ENCODE measurements at places on chromosomes 5 and 9. TPM values are rescaled to one million over a fixed set of nuclear protein-coding genes. Genes with fewer than 3 reads are reported as not detected.

DNA sequence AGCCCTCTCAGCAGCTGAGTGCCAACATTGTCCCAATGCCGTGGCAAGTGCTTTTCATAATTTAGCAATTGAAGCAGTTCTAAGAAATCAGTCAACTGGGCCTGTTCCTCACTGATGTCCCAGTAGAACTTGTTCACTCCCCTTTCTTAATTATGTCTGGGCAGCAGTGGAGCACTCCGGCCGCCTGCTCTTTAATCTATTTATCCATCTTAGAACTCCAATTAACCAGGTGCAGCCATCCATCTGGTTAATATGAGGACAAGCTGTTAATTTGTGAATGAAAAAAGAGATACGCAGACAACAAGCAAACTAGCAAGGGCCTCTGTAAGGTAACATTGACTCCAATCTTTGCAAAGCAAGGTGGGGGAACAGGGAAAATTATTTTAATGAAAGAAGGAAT lies 39.4 kb downstream of the MAT2B start:
- DNase-seq: no peak
- no peak overlapping the region for H3K27ac ChIP-seq
- H3K4me1 ChIP-seq: peaks cover 4% of the 10 kb centered on the region
- peaks cover 4% of the 10 kb centered on the region for H3K27me3 ChIP-seq
- H3K4me3 ChIP-seq: no peak overlapping the region
- H3K36me3 ChIP-seq: no peaks in the 10 kb centered on the region

GRCh38 chr9:14037331-14037730 lies 276.6 kb downstream of the NFIB start:
- no peak for DNase-seq
- no peak overlapping the region for H3K4me3 ChIP-seq
- H3K4me1 ChIP-seq: no peaks in the 10 kb centered on the region
- H3K27ac ChIP-seq: no peak overlapping the region
- no peaks in the 10 kb centered on the region for H3K36me3 ChIP-seq

DNA sequence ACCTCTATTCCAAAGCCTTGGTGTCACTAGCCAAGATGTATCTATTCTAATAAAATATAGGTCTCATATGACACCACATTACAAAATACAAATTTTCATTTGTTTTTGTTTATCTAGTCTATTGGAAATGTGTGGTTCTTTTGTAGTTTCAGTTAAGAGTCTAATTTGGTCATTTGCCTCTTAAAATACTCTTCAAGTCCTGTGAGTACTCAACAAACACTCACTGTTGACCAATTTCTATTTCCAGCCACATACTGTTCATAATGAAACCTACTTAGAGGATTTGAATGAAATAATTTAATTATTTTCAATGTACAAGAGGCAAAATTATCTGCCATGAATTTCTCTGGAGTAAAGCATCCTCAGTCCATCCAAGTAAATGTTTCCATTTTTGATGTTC lies 40.6 kb downstream of the SLC1A3 start:
- H3K4me1 ChIP-seq: no peaks in the 10 kb centered on the region
- no peaks in the 10 kb centered on the region for H3K36me3 ChIP-seq
- no peak overlapping the region for H3K27ac ChIP-seq
- no peak overlapping the region for H3K4me3 ChIP-seq

- peaks cover 8% of the 10 kb centered on the region for H3K36me3 ChIP-seq
- H3K4me3 ChIP-seq: no peak overlapping the region
- DNase-seq: no peak
- H3K27me3 ChIP-seq: no peaks in the 10 kb centered on the region
Observed at GRCh38 chr9:88481933-88482332, 53.0 kb upstream of the NXNL2 start.

DNA sequence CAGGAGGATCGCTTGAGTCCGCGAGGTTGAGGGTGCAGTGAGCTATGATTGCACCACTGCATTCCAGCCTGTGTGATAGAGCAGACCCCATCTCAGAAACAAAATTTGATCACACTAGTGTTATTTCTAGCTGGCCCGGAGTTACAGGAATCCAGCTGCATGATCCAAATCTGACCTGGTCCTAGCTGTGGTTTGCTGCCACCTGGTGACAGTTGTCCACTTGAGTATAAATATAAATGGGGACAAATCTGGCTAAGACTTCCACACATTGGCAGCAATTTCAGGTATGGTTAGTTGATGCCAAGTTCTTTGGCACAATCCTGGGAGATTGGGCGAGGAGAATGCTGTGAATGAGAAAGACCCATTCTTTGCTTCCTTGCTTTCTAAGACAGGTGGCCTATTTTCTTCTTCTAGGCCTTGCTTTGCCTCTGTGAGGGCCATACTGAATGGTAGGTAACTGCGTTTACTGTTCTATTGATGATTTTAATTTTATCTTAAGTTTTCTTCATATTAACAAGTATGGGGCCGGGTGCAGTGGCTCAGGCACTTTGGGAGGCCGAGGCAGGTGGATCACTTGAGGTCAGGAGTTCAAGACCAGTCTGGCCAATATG lies 35.4 kb downstream of the UBE2R2 start:
- peaks cover 2% of the 10 kb centered on the region for H3K36me3 ChIP-seq
- H3K4me1 ChIP-seq: peaks cover 43% of the 10 kb centered on the region
- H3K27ac ChIP-seq: no peak overlapping the region
- no peak overlapping the region for H3K4me3 ChIP-seq
- peak; percentile 61 for DNase-seq

DNA sequence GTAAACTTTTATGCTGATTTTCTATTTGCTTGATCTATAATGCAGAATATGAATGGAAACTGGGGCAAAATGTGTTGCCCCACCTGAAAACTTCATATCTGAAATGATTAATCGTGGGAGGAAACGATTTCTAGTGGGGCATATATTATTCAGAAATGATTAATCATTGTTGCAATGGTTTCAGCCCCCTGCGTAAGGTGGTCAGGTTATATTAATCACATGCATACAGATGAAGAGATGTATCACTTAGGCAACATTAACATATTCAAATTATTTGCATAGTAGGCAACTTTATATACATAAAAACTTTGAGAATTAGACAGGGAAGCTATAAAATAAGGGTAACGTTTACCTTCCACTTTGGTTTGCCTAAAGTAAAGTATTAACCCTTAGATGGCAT lies 49.8 kb downstream of the LSM11 start:
- no peak for DNase-seq
- no peak overlapping the region for H3K4me3 ChIP-seq
- peaks cover 21% of the 10 kb centered on the region for H3K36me3 ChIP-seq

- H3K4me3 ChIP-seq: no peak overlapping the region
- H3K4me1 ChIP-seq: no peaks in the 10 kb centered on the region
- H3K27me3 ChIP-seq: no peaks in the 10 kb centered on the region
- no peak for DNase-seq
- H3K36me3 ChIP-seq: no peaks in the 10 kb centered on the region
Observed at GRCh38 chr5:124007675-124008398, 495.9 kb downstream of the CSNK1G3 start.

DNA sequence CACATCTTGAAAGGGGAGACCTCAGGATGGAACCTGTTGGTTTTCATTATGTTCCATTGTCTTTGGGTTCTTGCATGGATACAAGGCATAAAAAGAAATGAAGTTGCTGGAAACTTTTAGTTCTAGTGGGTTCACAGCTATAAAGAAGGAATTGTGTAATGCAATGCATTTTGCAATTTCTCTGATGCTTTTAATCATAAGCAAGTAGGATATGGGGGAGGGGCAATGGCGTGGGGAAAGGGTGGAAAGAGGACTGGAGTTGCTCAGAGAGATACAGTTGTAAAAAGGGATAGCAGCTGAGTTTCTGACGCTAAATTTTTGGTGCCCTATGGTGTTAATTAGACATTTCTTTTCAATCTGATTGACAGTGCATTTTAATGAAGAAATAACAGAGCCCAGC lies 88.6 kb upstream of the FANCC start:
- no peak overlapping the region for H3K27ac ChIP-seq
- no peaks in the 10 kb centered on the region for H3K4me1 ChIP-seq
- H3K36me3 ChIP-seq: peaks cover 2% of the 10 kb centered on the region
- H3K4me3 ChIP-seq: no peak overlapping the region

GRCh38 chr5:112682621-112683061 lies 55.0 kb upstream of the APC start:
- no peaks in the 10 kb centered on the region for H3K36me3 ChIP-seq
- H3K4me3 ChIP-seq: no peak overlapping the region
- peaks cover 15% of the 10 kb centered on the region for H3K27me3 ChIP-seq
- DNase-seq: no peak
- no peak overlapping the region for H3K27ac ChIP-seq

- peaks cover 35% of the 10 kb centered on the region for H3K27me3 ChIP-seq
- H3K27ac ChIP-seq: no peak overlapping the region
- H3K36me3 ChIP-seq: no peaks in the 10 kb centered on the region
- peaks cover 8% of the 10 kb centered on the region for H3K4me1 ChIP-seq
Observed at GRCh38 chr5:17222664-17223063, 5.2 kb downstream of the BASP1 start.

DNA sequence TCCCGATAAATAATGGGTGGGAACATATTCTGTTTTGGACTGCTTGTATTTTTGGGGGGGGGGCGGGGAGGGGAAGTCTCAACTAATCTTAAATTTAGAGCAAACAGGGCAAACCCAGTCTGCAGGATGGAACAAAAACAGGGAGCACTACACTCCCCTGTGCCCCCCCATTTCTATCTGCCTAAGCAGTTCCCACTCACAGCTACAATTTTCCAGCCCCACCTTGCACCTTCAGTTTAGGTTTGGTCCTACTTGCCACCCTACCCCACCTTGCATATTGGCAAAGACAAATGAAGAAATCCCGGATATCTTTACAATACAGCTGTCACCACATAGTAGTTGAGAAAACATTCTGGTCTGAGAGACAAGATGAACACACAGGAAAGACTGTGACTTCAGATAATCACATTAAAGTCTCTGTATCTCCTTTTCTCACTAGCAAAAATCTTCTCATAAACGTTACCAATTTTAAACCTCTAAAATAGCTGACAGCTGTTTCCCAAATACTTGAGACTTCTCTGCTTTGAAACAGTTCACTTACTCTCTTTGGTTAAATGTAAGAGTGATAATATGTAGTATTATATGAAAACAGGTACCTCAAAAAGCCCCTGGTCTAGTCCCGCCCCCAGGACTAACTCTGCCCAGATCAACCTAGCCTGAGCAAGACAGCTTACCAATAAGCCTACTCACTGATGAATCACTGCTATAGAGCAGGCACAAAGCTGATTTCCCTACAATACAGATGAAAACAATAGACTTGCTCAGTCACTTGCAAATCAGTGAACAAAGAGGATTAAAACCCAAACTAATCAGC lies 5.2 kb upstream of the RAPGEF6 start:
- peak; percentile 84 for DNase-seq
- peaks cover 25% of the 10 kb centered on the region for H3K4me1 ChIP-seq
- peaks cover under 1% of the 10 kb centered on the region for H3K27me3 ChIP-seq
- peaks cover 9% of the 10 kb centered on the region for H3K36me3 ChIP-seq

DNA sequence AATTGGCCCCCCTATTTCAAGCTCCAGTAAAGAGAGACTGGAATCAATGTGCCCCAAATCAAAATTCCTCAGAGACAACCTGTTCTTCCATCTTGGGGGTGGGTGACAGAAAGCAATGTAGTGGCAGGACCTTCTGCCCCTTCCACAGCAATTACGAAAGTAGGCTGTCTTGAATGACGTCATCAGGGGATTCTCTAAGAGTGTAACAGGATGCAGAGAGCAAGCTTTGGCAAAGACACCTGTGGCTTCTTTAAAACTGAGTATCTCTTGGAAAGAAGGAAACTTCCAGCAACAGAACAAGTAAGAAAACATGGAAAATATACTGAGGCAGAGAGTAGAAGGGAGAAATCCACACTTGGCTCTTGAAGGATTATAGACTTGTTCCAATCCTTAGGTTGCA lies 247.6 kb upstream of the PDE4D start:
- DNase-seq: no peak
- H3K36me3 ChIP-seq: no peaks in the 10 kb centered on the region
- H3K27me3 ChIP-seq: no peaks in the 10 kb centered on the region
- no peak overlapping the region for H3K4me3 ChIP-seq
- H3K27ac ChIP-seq: no peak overlapping the region

GRCh38 chr9:126550891-126551351 lies 62.8 kb upstream of the LMX1B start:
- DNase-seq: no peak
- H3K27me3 ChIP-seq: no peaks in the 10 kb centered on the region
- H3K27ac ChIP-seq: no peak overlapping the region
- H3K36me3 ChIP-seq: no peaks in the 10 kb centered on the region
- H3K4me1 ChIP-seq: no peaks in the 10 kb centered on the region

GRCh38 chr9:6893350-6894131 lies 135.8 kb downstream of the KDM4C start:
- H3K4me1 ChIP-seq: peaks cover 48% of the 10 kb centered on the region
- no peak for DNase-seq
- no peaks in the 10 kb centered on the region for H3K27me3 ChIP-seq
- peaks cover 28% of the 10 kb centered on the region for H3K36me3 ChIP-seq

GRCh38 chr9:38027714-38028113 lies 41.3 kb downstream of the SHB start:
- H3K27ac ChIP-seq: no peak overlapping the region
- DNase-seq: no peak

DNA sequence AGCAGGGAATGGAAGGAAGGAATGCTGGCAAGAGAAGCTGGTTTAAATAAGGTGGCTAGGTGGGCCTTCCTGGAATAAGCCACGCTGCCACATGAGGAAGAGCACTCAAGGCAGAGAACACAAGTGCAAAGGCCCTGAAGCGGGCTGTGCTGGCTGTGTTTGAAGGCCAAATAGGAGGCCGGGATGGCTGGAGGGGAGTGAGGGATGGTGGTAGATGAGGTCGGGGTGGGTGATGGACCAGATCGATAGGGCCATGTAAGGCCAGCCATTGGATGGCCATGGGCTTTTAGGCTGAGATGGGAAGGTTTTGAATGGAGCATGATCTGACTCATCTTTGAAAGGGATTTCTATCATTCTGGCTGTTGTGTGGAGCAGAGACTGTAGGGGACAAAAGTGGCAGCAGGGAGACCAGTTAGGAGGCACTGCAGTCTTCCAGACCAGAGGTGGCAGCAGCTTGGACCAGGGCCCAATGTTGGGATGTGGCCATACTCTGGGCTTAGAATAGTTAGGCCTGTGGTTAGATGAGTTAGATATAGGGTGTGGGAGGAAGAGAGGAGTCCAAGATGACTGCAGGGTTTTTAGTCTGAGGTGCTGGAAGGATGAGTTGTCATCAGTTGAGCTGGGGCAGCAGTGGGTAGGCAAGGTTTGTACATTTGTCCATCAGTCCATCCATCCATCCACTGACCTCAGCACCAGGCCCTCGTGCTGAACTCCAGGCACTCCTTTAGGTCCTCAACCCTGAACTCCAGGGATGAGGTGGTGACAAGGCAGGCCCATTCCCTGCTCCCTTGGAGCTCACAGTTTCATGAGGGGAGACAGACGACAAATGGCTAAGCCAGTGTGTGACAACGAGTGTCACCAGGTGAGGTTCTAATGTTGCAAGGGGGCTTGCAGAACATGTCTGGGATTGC lies 30.3 kb downstream of the NDST1 start:
- no peaks in the 10 kb centered on the region for H3K36me3 ChIP-seq
- H3K4me1 ChIP-seq: no peaks in the 10 kb centered on the region
- no peaks in the 10 kb centered on the region for H3K27me3 ChIP-seq
- no peak overlapping the region for H3K27ac ChIP-seq
- DNase-seq: no peak

GRCh38 chr9:34457266-34458012 lies 931 bp downstream of the FAM219A start:
- peak overlapping the region; percentile 86 for H3K4me3 ChIP-seq
- peaks cover 5% of the 10 kb centered on the region for H3K27me3 ChIP-seq
- no peak overlapping the region for H3K27ac ChIP-seq
- H3K4me1 ChIP-seq: peaks cover 35% of the 10 kb centered on the region
- no peak for DNase-seq
- H3K36me3 ChIP-seq: no peaks in the 10 kb centered on the region

Gene MAP3K1
- 20.6 TPM for total RNA-seq
